Urinary bladder (tissue), 4 donors: ENCODE measurements at places on chromosomes 1 and 21. TPM values are rescaled to one million over a fixed set of nuclear protein-coding genes. Genes with fewer than 3 reads are reported as not detected.

GRCh38 chr1:55062801-55063576, 23.6 kb downstream of the PCSK9 start:
- no peak for DNase-seq

GRCh38 chr1:204714194-204714860, 28.8 kb upstream of the LRRN2 start:
- DNase-seq = no peak

DNA sequence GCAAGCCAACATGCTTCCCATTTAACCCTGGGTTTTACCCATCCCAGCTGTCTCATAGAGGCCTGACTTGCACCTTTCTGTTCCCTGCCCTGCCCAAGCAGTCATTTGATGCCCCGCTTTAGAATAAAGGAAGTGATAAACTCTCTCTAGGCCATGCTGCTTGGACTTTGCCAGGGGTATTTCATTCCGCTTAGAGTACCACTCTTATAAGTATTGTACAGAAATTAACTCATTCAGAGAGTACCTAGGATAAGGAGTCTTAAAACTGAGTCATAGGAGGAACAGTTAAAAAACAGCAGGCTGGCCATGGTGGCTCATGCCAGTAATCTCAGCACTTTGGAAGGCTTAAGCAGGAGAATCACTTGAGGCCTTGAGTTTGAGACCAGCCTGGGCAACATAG, 21.0 kb upstream of the LYST start:
- no peak for DNase-seq

DNA sequence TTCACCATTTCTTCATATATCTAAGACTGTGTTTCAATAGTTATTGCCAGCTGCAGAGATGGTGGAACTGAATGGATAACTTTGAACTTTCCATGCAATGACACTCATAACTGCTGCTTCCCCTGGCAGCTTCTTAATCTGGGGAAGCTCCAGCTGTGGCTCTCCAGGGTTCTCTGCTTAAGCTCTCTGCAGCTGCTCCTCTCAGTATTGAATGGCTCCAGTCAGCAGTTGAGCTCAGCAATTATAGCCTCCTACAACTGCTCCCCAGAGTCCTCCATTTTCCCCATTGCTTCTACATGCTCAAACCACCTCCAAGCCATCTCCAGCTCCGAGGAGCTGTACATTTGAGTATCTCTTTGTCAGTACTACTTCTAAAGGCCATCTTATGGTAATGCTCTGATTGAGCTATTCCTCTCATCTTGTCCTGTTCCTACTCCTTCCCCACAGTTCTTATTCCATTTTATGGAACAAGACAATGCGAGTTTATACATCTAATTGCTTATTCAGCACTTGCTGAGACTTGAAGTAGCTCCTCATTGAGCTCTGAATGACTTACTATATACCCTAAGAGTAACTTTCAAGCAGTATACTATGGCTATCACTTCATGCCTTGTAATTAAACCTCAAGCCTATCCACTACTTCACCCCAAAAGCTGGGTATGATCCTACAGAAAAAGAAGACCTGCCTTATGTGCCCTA, 362.4 kb downstream of the NEGR1 start:
- DNase-seq = no peak

- DNase-seq = no peak
These were observed 2.1 kb downstream of the MYBPH start for GRCh38 chr1:203173566-203173965.

- no peak for DNase-seq
These were observed 20.5 kb upstream of the RPTN start for GRCh38 chr1:152179566-152179965.

GRCh38 chr1:16235944-16236510, 956 bp downstream of the CPLANE2 start:
- DNase-seq = no peak

- DNase-seq = no peak
These were observed 72.7 kb downstream of the CAPZB start for GRCh38 chr1:19412654-19413053.

DNA sequence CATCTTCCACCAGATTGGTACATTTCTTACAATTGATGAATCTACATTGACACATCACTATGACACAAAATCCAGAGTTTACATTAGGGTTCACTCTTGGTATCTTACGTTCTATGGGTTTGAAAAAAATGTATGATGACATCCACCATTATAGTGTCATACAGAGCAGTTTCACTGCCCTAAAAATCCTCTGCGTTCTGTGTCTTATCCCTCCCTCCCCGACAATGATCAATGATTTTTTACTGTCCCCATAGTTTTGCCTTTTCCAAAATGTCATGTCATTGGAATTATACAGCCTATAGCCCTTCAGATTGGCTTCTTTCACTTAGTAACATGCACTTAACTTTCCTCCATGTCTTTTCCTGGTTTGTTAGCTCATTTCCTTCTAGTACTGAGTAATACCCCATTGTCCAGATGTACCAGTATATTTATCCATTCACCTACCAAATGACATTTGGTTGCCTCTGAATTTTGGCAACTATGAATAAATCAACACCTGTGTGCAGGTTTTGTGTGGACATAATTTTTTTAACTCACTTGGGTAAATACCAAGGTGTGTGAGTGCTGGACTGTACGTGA, 80.9 kb upstream of the CDC42BPA start:
- DNase-seq = no peak

The CD244 gene
- 0.89 TPM for polyA plus RNA-seq

The OR4F16 gene
- not detected for polyA plus RNA-seq

The GBP3 gene
- polyA plus RNA-seq = 10.2 TPM

The ERICH3 gene
- 0.11 TPM for polyA plus RNA-seq

The LEFTY2 gene
- 0.34 TPM for polyA plus RNA-seq

The BEST4 gene
- polyA plus RNA-seq = 0.30 TPM
